Right renal pelvis (tissue), 4 donors: ENCODE measurements at places on chromosomes 7 and 10. TPM values are rescaled to one million over a fixed set of nuclear protein-coding genes. Genes with fewer than 3 reads are reported as not detected.

DNA sequence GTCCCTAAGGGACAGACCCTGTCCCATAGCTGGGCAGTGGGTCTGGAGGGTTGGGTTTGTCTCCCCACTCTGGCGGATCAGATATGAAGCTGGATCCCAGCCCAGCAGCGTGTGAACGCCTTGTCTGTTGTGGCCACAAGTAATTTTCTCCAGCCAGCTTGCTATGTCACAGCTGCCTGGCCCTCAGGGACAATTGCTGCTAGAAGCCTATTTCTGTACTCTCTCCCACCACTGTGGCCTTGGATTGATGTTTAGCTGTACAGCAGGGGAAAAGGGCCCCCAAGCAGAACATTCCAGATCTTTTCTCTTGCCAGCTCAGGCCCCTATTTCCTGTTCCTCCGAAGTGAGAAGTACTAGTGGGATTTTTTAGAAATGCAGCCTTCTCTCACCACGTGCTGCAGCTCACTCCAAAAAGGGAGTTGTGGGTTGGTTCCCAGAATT, 53.5 kb upstream of the WAC start:
- DNase-seq: peak; percentile 20

DNA sequence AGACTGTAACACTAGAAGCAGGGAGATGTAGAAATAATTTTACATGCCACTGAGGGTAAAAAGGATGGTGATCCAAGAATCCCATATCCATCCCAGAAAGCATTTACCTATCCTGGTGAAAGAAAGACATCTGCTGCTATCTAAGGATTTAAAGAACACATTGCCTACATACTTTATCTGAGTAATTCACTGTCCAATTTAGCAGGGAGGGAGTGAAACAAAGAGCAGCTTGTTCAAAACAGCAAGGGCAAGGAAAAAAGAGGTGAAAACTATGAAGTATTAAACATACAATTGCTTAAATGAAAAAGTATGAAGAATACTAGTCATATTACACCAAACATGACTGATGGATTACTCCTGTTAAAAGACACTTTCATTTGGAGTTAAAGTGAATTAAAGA, 206.2 kb downstream of the PPP1R9A start:
- DNase-seq: no peak

GRCh38 chr10:35690534-35690933, 48.4 kb upstream of the FZD8 start:
- no peak for DNase-seq

CDHR3 gene
- polyA plus RNA-seq: 6.8 TPM

GRCh38 chr10:89959433-89960110, 258.2 kb downstream of the KIF20B start:
- no peak for DNase-seq

DNA sequence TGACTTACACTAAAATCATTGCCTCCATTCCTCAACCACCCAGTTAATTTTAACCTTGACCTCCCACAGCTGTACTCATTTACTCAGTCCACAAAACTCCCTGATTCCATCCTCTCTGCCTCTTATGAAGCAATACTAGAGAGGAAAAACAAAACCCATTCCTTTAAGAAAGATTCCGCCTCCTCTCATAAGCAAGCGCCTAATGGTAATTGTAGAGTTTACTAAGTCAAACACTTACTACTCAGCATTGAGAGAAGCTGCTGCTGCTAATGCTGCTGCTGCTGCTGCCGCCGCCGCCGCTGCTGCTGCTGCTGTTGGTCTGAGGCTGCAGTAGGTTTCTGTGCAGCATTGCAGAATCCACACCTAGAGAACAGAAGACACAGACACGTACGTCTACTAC, 2.1 kb upstream of the ADD3 start:
- peak; percentile 40 for DNase-seq

- DNase-seq: no peak
Observed at GRCh38 chr10:14560274-14560673, 214.4 kb downstream of the FAM107B start.
